ENCODE measurements at places on chromosomes 2 and 18.

GRCh38 chr2:108459441-108459840, 10.4 kb downstream of the GCC2 start:
- no peak for DNase-seq

GRCh38 chr2:175168564-175168945, 552 bp upstream of the ATF2 start:
- DNase-seq = no peak

- DNase-seq = no peak
Observed at GRCh38 chr18:56026509-56026908, 438.5 kb upstream of the TCF4 start.

DNA sequence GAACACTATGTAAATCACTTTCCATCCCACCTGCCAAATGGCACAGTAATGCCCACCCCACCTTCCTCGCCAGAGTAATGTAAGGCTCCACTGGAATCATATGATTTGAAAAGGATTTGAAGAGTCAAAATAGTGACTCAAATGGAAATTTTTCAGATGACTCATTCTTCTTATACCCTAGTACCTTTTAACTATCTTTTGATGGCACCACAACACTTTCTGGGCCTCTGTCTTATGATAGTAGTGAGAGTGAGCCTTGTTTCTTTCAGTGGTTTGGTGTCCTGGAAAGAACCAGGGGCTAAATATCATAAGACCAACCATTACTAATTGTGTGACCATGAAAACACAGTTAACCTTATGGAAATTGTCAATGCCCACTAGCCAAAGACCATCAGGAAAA, 235.4 kb upstream of the SLC14A2 start:
- DNase-seq = no peak

- DNase-seq = no peak
Observed at GRCh38 chr18:22088996-22089640, 80.3 kb upstream of the GATA6 start.

DNA sequence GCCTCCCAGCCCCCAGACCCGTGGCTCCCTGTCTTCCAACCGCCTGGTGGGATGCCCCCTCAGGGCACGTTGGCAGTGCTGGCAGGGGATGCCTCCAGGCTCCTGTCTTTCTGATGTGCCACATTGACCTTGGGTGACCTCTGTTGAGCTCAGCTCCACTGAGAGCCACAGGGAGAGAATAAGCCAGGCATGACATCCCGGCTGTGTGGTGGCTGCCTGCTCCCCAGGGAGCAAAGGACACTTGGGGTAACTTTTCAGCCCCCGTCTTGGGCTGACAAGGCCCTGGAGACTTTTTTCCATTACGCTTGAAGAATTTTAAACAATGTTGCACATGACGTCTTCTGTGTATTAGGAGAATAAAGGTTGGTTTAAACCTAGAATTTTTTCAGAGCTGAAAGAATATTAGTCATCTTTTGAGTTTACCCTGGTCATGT, 246.0 kb downstream of the TSN start:
- DNase-seq = no peak

DNA sequence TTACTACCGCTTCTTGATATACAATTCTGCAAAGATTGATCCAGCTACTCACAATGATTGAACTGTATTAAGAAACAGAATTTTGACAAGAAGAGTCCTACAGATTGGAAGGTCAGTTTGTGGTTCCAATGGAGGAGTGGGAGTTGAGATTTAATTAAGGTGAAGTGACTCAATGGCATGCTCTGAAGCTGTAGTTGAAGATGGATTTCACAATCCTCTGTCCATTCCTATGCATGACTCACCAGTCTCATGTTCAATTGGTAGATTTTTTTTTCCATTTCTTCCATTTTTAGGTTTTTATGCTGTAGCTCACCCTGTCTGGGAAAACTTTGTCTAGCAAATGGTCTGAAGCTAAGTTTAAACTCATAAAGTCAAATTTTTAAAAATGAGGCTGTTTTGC, 83.3 kb downstream of the DPP4 start:
- no peak for DNase-seq

DNA sequence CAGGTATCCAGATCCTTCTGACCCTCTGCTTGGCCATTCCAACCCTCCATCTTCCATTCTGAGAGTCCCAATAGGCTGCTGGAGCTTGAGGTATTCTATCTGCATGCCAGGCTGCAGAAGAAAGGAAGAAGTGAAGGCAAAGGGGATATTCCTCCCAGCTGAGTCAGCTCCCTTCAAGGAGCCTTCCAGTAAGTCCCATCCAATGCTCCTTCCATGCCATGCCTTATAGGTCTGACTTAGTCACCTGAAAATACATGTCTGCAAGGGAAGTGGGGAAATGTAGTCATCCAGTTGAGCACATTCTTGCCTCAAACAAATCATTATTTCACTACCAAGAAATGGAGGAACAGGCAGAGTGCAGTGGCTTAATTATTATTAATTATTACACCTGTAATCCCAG, 464.6 kb downstream of the CNTNAP5 start:
- no peak for DNase-seq

DNA sequence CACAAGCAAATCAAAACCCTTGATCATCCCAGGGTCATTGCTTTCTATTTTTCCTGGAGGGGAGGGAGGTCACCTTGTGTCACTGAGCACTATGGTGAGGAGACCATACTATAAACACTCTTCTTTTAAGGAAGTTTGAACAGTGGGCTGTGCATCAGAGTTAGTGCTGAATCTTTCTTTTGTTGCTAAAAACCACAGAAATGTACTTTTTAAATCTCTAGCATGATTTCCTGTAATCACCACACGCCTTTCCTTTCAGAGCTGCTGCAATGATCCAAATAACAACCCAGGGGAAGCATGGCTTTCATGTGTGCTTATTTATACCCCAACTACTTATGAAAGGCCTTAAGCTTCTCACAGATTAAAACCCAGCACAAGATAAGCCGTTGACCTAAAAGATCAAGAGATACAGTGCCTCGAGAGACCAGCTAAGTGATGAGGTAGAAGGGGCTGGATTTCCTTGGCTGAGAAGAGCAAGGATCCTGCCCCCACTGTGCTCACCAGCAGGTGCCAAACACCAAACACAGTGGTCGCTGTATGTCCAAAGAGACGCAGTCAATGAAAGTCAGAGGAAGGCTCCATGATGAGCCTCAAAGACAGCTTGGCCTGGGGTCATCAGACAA, 34.7 kb downstream of the TRABD2A start:
- DNase-seq = no peak

DNA sequence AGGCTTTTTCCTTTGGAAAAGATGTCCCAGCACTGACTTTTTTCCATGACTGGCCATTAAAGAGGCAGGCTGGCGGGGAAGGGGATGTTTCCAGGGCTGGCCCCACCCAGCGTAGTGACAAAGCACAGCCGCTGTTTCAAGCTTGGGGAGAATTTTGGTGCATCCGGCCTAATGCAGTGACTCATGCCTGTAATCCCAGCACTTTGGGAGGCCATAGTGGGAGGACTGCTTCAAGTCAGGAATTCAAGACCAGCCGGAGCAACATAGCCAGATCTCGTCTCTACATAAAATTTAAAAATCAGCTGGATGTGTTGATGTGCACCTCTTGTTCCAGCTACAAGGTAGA, 78.0 kb upstream of the SH3BP4 start:
- DNase-seq = no peak

GRCh38 chr2:18741895-18742732, 152.7 kb upstream of the NT5C1B start:
- no peak for DNase-seq

DNA sequence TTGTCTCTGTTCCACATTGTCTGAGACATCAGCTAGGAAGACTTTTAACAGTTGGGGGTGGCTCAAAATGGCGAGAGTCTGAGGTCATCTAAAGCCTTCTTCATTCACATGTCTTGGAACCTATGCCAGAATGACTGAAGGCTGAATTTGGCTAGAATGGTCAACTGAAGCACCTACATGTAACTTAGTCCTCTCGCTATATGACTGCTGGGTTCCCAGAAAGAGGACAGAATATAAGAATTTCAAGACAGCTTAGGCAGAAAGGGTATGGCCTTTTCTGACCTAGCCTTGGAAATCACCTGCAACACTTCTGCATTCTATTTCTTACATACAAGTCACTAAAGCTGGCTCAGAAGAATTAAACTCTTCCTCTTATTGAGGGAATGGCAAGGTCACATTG, 75.6 kb upstream of the OTX1 start:
- DNase-seq = no peak

- DNase-seq = no peak
Observed at GRCh38 chr18:29154758-29155725, 978.1 kb upstream of the CDH2 start.

GRCh38 chr2:160429248-160430000, 64.2 kb downstream of the RBMS1 start:
- DNase-seq = no peak

GRCh38 chr2:63789338-63790020, 52.2 kb upstream of the UGP2 start:
- no peak for DNase-seq

DNA sequence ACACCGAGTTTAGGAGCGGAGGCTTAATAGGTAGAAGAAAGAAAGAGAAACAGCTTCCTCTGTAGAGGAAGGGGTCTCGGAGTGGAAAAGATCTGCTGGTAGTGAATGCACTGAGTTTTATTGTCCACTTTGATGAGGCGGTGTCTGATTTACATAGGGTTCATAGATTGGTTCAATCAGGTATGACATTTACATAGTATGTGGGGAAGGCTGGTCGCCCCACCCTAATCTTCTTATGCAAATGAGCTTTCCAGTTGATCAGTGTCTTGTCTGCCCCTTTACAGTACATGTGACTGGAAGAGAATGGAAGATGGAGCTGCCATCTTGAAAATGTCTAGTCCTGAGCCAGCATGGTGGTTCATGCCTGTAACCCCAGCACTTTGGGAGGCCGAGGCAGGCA, 19.9 kb upstream of the CNOT11 start:
- DNase-seq = no peak

Measured in stimulated activated CD4-positive, alpha-beta T cell treated with anti-CD3 and anti-CD28 coated beads, Interleukin-1b, Interleukin-23, amount 100 ng/mL, for 1 hour (primary cell).